ENCODE measurements at places on chromosomes 4 and X. TPM values are rescaled to one million over a fixed set of nuclear protein-coding genes. Genes with fewer than 3 reads are reported as not detected.

GRCh38 chr4:123843137-123843536 lies 446.5 kb downstream of the SPRY1 start:
- no peak for DNase-seq

DNA sequence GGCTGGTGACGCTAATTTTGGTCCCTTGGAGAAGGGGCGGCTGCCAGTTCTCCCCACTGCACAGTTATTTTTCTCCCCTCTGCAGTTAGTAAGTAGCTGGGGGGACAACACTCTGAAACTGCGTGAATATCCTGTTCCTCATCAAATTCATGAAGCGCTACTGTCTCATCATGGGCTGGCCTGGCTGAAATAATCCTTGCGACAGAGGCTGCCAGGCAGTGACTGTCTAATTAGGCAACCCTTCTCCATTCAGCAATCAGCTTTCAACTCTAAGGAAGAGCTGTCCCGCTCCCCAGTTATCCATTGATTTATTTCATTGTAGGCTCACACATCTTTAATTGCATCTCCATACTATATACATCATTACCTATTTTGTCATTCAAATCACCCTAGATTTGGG lies 8.2 kb downstream of the SH3TC1 start:
- DNase-seq, result no peak

- no peak for DNase-seq
Measured at GRCh38 chr4:76909711-76910110, 11.8 kb upstream of the SOWAHB start.

GRCh38 chr4:56468097-56468422 lies 643 bp downstream of the SRP72 start:
- DNase-seq, result no peak

The HS6ST2 gene
- not detected for polyA plus RNA-seq

The CBR4 gene
- 3.1 TPM for polyA plus RNA-seq

The ZNF275 gene
- 13.2 TPM for polyA plus RNA-seq
